Fibroblast of lung (primary cell): ENCODE measurements at places on chromosomes 7 and 10. TPM values are rescaled to one million over a fixed set of nuclear protein-coding genes. Genes with fewer than 3 reads are reported as not detected.

The SMO gene
- 12.6 and 23.6 TPM in 2 replicates for total RNA-seq

The PNLIPRP2 gene
- not detected in 2 replicates for total RNA-seq

The SUN1 gene
- 92.7 and 185 TPM in 2 replicates for total RNA-seq

The COL17A1 gene
- total RNA-seq: under 0.01 TPM in 1 of 2 replicates, not detected in the other

The TMEM139 gene
- under 0.01 TPM in 1 of 2 replicates, not detected in the other for total RNA-seq

The C1QL3 gene
- 0.17 TPM in 1 of 2 replicates, not detected in the other for total RNA-seq

The STN1 gene
- 27.0 and 36.5 TPM in 2 replicates for total RNA-seq

The FKBP6 gene
- not detected in 2 replicates for total RNA-seq

The SUN3 gene
- total RNA-seq: not detected in 2 replicates

The PILRA gene
- 0.33 TPM in 1 of 2 replicates, not detected in the other for total RNA-seq

GRCh38 chr7:55534262-55534915 is 37.9 kb downstream of the VOPP1 start:
- no peaks in the 10 kb centered on the region for H3K36me3 ChIP-seq
- H3K4me3 ChIP-seq: no peak overlapping the region
- peaks cover 26% of the 10 kb centered on the region for H3K4me1 ChIP-seq

DNA sequence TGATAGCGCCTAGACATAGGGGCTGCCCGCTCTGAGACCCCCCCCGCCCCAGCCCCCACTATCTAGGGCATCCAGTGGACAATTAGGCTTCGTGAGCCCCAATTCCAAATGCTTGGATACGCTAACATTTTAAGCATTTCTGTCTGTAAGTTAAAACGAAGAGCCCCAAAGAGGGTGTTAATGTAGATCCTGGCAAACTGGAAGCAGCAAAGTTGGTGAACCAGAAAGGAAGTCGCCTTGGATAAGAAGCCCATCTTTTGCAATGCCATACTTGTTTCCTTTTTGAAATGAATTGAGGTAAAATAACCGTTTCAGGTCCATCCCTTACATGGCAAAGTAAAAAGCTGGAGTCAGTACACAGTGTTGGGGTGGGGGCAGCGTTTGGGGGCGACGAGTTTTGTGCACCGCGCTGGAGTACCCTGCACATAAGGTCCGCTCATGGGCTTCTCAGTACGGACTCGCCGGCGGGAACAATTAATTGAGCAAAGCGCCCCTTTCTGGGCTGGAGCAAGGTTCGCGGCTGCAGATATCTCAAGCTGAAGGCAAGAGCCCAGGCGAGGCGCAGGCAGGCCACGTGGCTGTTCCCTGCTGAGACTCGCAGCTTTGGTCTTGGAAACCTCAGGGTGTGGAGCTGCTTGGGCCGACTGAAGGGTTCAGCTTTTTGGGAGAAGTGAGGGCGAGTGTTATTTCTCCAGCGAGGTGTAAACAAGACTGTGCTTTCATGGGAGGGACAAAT is 1.4 kb upstream of the TWIST1 start:
- no peak overlapping the region for H3K27ac ChIP-seq
- no peaks in the 10 kb centered on the region for H3K4me1 ChIP-seq
- DNase-seq: no peak
- no peak overlapping the region for H3K4me3 ChIP-seq
- no peaks in the 10 kb centered on the region for H3K36me3 ChIP-seq
- peaks cover 6% of the 10 kb centered on the region for H3K27me3 ChIP-seq

DNA sequence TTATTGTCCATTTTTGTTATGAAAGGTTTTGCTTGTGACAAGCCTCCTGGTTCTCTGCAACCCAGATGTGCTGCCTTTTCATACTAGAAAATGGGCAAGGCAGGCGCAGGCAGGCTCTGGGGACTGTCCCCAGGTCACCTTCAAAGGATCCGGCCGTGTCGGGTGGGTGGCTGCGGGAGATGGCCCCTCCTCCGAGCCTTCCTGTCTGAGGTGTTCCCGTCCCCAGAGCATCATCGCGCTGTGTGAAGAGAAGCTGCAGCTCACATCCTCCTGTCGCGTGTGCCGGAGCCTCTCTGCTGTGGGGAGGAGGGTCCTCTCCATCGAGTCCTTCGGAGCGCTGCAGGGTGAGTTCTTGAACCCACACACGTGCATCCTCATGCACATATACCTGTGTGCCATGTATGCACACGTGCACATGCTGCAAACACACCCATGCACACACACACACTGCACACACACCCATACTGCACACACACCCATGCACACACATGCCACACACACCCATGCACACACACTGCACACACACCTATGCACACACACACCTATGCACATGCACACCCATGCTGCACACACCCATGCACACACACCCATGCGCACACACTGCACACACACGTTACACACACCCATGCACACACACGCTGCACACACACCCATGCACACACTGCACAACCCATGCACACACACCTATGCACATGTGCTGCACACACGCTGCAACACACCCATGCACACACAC is 23.8 kb downstream of the KNDC1 start:
- H3K27ac ChIP-seq: no peak overlapping the region
- no peak for DNase-seq
- no peaks in the 10 kb centered on the region for H3K36me3 ChIP-seq
- H3K27me3 ChIP-seq: no peaks in the 10 kb centered on the region

DNA sequence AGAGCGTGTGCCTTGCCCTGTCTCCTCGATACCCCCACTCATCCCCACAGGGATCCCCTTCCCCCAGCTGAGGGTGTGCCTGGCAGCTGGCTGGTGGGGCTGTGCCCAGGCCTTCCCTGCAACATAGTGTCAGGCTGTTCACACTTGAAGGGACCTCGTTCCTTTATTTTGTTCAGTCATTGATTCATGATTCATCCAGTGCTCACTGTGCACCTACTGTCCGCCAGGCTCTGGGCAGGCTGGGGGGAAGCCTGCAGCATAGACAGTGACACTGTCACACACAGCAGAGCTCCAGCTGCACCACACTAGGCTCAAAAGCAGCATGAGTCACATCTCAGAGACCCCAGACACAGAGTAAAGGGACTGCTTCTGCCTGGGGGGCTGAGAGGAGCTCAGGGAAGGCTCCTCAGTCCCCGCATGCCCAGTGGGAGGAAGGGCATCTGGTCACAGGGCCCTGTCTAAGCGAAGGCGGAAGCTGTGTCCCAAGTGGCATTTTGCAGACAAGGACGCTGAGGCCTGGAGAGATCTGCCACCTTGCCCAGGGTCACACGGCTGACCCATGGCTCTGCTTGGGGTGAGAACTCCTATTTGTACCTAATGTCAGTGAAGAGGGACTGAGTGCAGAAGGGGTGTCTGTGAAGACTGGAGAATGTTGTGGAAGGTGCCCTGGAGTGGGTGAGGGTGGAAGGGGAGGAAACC is 27.9 kb downstream of the CDH23 start:
- H3K27me3 ChIP-seq: no peaks in the 10 kb centered on the region
- no peak overlapping the region for H3K27ac ChIP-seq
- H3K4me1 ChIP-seq: no peaks in the 10 kb centered on the region
- no peaks in the 10 kb centered on the region for H3K36me3 ChIP-seq
- DNase-seq: no peak
- H3K4me3 ChIP-seq: no peak overlapping the region

GRCh38 chr7:138029126-138029525 is 27.2 kb upstream of the CREB3L2 start:
- H3K27ac ChIP-seq: no peak overlapping the region
- no peak overlapping the region for H3K4me3 ChIP-seq
- no peaks in the 10 kb centered on the region for H3K36me3 ChIP-seq
- no peak for DNase-seq
- no peaks in the 10 kb centered on the region for H3K27me3 ChIP-seq

DNA sequence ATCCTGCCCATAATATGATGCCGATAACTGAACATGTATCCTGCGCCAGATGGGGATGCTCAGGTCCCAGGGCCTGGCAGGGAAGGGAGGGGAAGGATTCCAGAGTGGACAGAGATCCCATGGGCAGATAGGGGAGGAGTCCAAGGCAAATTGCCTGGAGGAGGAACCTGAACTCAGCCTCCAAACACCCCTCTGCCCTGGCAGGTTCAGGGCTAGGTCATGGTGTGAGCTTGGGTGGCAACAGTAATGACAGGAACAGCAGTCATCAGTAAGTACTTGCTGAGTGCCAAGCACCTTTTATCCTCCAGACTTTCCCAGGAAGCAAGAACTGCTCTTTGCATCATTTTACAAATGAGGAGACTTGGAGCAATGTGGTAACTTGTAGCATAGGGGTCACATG is 3.8 kb upstream of the PALD1 start:
- no peaks in the 10 kb centered on the region for H3K4me1 ChIP-seq
- peaks cover 37% of the 10 kb centered on the region for H3K27me3 ChIP-seq
- DNase-seq: no peak
- no peaks in the 10 kb centered on the region for H3K36me3 ChIP-seq

DNA sequence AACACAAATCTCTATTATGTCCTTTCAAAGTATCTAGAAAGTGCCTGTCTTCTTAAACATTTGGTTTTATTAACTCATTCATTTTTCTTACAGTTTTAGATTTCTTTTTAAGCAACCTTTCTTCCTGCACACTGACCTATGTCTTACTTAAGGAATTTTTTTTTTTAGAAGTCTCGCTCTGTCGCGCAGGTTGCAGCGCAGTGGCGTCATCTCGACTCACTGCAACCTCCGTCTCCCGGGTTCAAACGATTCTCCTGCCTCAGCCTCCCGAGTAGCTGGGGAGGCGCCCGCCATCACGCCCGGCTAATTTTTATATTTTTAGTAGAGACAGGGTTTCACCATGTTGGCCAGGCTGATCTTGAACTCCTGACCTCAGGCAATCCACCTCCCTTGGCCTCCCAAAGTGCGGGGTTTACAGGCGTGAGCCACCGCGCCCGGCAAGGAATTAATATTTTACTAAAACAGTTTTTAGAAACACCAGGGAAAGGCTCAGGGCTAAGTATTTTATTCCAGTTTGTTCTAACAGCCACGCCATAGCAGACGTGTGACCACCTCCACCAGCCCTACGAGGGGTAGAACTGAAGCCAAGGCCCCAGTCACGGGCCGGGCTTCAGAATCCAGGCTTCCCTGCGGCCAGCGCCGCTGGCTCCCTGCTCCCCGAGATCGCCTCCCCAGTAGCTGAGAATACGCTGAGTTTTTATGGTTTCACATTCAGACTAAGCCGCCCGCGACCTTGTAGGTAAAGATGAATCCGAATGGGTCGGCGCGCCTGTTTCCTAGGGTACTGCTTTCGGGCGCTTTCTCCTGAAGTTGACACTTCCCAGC is 941 bp upstream of the LUC7L2 start:
- DNase-seq: peak; percentile 66
- H3K36me3 ChIP-seq: no peaks in the 10 kb centered on the region
- H3K27ac ChIP-seq: peak overlapping the region; percentile 99
- H3K4me3 ChIP-seq: peak overlapping the region; percentile 81
- H3K27me3 ChIP-seq: no peaks in the 10 kb centered on the region
- H3K4me1 ChIP-seq: no peaks in the 10 kb centered on the region

GRCh38 chr10:132329565-132330485 is 2.2 kb upstream of the LRRC27 start:
- peaks cover 2% of the 10 kb centered on the region for H3K4me1 ChIP-seq
- H3K36me3 ChIP-seq: peaks cover 4% of the 10 kb centered on the region
- peak; percentile 52 for DNase-seq

- no peak overlapping the region for H3K27ac ChIP-seq
- no peaks in the 10 kb centered on the region for H3K27me3 ChIP-seq
These were observed 13.1 kb upstream of the ARPC1A start for GRCh38 chr7:99312316-99313203.

GRCh38 chr10:119080521-119081259 is at the start of gene EIF3A:
EIF3A (minus strand) TSS chr10:119080817; CDS start chr10:119080676, 141 bp downstream.
- peaks cover 2% of the 10 kb centered on the region for H3K4me1 ChIP-seq
- peak; percentile 92 for DNase-seq
- H3K4me3 ChIP-seq: peak within 1 kb of the TSS; percentile 95

DNA sequence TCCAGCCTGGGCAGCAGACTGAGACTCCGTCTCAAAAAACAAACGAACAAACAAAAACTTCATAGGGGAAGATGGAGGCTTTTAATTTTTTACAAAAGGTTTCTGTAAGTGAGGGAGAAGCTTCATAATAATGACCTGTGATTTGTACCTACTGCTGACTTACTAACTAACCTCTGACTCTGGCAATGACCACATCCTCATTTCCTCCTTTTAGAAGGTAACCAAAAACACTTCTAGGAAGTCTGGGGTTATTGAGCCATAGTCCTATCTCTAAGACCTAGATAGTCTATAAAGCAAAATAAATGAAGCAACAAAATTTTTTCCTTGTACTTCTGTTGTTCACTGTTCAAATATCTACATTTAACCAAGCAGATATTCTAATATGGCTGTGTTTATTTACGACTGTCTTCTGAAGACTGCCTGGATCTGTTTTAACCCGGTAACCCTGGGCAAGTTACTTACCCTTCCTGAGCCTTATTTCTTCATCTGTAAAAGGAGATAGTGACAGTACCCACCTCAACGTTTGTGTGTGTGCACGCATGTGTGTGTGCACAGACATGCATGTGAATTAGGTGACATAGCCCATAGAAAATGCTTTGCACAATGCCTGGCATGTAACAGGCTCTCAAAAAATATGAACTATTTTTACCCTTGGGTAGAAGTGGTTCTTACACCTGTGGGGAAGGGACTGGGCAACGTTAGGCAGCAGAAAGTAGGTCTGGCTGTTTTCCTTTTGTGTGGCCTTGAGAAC is 30.8 kb upstream of the SMNDC1 start:
- H3K27me3 ChIP-seq: no peaks in the 10 kb centered on the region
- H3K4me3 ChIP-seq: no peak overlapping the region
- H3K4me1 ChIP-seq: peaks cover 13% of the 10 kb centered on the region
- no peaks in the 10 kb centered on the region for H3K36me3 ChIP-seq
- peak overlapping the region; percentile 57 for H3K27ac ChIP-seq

DNA sequence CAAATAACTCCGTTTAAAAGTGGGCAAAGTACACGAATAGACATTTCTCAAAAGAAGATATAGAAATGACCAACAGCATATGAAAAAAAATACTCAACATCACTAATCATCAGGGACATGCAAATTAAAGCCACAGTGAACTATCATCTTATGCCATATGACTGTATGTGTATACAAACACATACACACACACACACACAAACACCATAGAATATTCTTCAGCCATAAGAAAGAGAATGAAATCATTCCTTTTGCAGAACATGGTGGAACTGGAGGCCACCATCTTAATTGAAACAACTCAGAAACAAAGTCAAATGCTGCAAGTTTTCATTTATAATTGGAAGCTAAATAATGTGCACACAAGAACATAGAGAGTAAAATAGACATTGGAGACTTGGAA is 1019.4 kb downstream of the KCNMA1 start:
- DNase-seq: no peak
- no peaks in the 10 kb centered on the region for H3K4me1 ChIP-seq
- no peaks in the 10 kb centered on the region for H3K36me3 ChIP-seq
- no peak overlapping the region for H3K4me3 ChIP-seq

DNA sequence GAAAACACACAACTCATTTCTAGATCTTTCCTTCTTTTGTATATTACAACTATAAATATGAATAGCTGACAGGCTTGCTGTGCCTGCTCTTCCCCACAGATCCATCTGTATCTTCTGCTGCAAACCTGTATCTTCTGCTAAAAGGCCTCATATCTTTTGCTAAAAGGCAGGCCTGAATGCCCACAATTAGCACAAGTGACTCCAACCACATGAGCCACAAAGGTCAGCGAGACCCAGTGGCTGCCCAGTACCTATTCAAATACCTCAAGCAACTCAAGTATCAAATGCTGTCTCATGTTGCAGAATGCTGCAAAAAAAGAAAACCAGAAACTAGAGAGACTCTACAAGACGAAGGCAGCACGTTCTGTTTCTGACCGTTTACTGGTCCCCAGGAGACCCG is 54.5 kb upstream of the ATP6V0A4 start:
- no peak overlapping the region for H3K4me3 ChIP-seq
- no peak overlapping the region for H3K27ac ChIP-seq
- H3K36me3 ChIP-seq: no peaks in the 10 kb centered on the region
- no peaks in the 10 kb centered on the region for H3K27me3 ChIP-seq
- H3K4me1 ChIP-seq: no peaks in the 10 kb centered on the region
- no peak for DNase-seq

GRCh38 chr7:42573881-42574672 is 337.1 kb upstream of the GLI3 start:
- no peaks in the 10 kb centered on the region for H3K4me1 ChIP-seq
- H3K27ac ChIP-seq: no peak overlapping the region
- H3K4me3 ChIP-seq: no peak overlapping the region
- no peaks in the 10 kb centered on the region for H3K36me3 ChIP-seq
